ENCODE measurements at places on chromosomes 4 and X.

GRCh38 chr4:187887906-187888305 is 107.7 kb upstream of the ZFP42 start:
- no peak for DNase-seq

GRCh38 chrX:700936-701335 is 70.3 kb downstream of the SHOX start:
- DNase-seq: no peak

DNA sequence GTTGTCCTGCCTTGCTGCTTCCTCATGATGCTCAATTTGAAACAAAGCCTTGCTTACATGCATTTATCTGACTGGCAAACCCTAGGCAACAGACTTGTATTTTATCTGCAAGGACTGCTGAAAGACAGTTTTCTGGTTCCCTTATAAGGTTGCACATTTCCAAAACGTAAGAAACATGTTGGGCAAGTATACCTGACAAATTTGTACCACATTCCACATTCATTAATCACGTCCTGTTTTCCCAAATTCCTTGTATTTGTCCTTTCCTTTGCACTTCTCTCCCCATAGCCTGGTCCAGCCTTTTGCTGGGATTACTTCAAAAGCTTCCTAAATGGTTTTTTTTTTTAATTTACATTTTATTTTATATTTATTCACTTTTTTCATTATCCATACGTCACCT is 310.1 kb downstream of the PPP3CA start:
- no peak for DNase-seq

GRCh38 chr4:169914866-169915265 is 111.3 kb downstream of the MFAP3L start:
- DNase-seq: no peak

GRCh38 chrX:40434947-40435346 is 145.8 kb upstream of the ATP6AP2 start:
- DNase-seq: no peak

GRCh38 chr4:680551-680927 is 6.2 kb downstream of the MYL5 start:
- DNase-seq: no peak

GRCh38 chrX:39855748-39856129 is 242.0 kb downstream of the BCOR start:
- no peak for DNase-seq

GRCh38 chr4:82747686-82748575 is 50.7 kb downstream of the SCD5 start:
- DNase-seq: no peak

GRCh38 chr4:76705472-76705871 is 192.5 kb downstream of the SOWAHB start:
- DNase-seq: no peak

GRCh38 chrX:121903961-121904360 is 856.6 kb downstream of the GLUD2 start:
- DNase-seq: no peak

- no peak for DNase-seq
Measured at GRCh38 chrX:114166601-114167000, 417.3 kb upstream of the HTR2C start.

DNA sequence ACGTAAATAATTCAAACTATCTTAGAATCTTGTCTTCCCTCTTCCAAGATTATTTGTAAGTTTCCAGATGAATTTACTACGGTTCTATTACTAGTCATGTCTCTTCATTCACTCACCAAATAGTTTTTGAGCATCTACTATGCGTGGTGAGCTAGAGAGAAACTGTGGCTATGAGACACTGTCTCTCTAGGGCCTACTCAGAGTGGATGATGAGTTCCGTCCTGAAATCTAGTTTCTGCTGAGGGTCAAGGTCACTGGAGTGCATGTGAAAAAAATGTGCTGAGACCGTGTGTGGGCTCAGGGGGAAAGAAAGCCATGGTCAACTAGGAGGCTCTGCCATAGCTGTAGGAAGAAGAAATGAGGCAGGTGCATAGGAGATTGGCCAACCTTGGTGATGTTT is 320.2 kb upstream of the GATB start:
- no peak for DNase-seq

DNA sequence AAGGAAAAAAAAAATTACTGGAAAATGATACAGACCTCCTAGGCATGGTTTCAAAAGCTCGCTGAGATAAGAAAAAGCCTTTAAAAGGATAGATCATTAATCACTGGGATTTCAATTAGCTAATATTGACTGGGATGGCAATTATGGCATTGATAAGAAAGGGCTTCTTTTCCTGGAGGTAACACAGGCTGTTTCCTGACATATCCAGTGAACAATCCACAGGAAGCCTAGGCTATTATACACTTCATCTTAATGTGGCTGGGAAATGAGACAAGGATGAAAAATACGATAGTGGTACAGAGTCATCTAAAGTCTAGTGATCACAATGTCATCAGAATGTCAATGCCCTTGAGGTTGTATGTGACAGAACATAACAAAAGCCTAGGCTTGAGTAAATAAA is 1579.3 kb downstream of the C4orf33 start:
- no peak for DNase-seq

- DNase-seq: no peak
Measured at GRCh38 chr4:80489798-80490197, 154.3 kb downstream of the CFAP299 start.

DNA sequence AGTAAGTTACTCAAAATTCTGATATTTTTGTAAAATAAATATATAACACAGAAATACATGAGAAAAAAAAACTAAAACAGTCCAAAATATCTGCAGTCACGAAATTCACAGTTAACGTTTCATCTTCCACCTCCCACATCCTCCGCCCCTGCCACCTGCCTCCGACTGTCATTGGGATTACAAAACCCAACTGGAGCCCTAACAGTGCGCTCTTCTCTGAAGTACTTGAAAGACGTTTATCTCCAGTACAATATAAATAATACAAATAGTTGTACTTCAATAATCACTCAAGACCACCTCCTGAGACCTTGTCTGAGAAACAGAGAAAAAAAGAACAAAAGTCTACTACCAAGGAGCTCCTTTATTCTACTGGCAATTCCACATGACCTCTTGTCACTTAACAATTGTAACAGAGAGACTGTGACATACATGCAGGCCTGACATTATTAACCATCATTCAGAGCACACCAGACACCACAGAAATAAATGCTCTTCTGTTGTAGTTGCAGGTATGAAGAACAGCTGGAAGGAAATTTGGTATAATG is 280.6 kb downstream of the PPP3CA start:
- DNase-seq: no peak

DNA sequence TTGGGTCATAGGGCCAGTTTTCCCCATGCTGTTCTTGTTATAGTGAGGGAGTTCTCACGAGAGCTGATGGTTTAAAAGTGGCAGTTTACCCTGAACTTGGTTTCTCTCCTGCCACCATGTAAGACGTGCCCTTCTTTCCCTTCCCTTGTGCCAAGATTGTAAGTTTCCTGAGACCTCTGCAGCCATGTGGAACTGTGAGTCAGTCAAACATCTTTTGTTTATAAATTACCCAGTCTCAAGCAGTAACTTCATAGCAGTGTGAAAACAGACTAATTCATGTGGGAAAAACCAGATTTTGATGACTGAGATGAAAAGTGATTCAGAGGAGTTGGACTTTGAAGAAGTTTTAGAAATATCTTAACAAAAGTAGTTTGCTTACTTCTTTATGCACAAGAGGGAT is 101.4 kb downstream of the ARHGAP10 start:
- DNase-seq: no peak

DNA sequence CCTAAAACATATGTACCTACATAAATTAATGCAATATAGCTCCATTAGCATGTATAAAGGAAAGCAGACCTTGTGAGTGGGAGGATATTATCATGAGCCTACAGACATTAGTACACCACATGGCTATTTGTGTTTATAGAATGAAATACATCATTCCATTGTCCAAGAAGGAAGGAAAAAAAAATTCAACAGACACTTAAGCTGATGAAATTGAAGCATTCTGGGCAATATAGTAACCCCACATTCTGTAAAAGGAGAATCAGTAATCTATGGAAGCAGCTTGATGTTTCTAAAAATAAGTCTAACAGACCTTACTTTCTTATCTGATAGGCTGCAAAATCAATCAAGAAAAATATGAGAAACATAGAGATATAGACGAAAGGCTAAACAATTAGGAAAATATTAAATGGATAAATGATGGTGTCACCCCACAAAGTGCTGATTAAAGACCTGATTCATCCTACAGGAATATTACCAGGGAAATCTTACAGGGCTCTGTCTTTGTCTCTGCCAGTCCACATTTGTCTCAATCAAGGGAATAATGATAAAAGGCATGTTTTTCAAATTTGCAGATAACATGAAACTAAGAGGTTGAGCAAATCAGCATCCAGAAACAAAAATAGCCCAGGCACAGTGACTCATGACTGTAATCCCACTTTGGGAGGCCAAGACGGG is 76.8 kb downstream of the COMMD8 start:
- no peak for DNase-seq

DNA sequence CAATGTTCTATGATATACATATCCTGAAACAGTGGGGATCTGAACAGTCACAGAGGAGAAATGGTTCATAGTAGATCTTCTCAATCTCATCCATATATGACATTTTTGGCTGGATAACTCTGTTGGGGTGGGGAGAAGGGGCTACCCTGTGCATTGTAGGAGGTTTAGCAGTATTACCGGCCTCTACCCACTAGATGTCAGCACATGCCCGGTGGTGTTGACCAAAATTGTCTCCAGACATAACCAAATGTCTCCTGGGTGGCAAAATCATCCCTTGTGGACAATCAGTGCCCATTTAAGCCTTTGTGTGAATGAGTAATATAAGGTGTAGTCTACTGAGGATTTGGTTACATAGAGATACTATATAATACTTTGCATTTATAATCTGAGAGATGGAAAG is 89.9 kb downstream of the PLS3 start:
- no peak for DNase-seq

GRCh38 chrX:133838761-133839676 is 146.4 kb downstream of the GPC3 start:
- DNase-seq: no peak

GRCh38 chr4:20358110-20358509 is 106.4 kb downstream of the SLIT2 start:
- DNase-seq: no peak

DNA sequence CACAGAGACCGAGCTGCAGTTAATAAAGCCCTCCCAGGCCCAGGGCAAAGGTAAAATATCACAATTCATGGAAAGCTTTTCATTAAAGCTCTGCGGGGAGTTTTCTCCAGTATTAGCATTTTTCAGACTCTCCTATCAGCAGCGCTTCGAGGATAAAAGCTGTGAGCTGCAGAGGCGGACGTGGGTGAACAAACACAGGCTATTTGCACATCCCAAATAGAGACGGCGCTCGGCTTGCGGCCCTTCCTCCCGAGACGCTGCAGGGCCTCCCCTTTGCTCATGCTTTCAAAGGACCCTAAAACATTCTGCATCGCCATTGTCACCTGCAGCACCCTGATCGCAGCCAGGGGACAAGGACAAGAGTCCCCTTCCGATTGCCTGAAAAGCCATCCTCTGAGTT is 97.3 kb downstream of the SORCS2 start:
- no peak for DNase-seq

DNA sequence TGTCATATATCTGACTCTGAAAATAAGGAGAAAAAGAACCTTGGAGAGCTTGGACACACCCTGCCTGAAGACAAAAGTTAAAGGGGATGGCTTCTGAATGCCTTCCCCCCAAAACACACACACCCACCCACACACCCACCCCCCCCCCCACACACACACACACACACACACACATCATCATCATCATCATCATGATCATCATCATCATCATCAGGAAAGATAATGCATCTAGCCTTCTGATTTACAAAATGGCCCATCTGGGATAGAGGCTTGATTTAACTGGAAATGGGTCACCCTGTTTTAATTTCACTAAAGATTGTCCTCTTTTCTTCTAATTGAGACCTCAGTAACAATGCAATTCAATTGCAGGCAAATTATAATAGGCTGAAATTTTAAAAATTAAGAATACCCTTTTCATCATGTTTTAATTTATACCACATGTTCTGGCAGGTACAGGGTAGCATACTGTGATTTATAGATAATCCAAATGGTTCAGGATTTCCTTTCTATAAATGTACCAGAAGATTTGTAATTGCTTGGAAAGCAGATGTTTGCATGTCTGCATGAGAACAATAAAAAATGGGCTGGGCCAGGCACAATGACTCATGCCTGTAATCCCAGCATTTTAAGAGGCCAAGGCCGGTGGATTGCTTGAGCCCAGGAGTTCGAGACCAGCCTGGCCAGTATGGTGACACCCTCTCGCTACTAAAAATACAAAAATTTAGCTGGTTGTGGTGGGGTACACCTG is 56.5 kb downstream of the TRIM2 start:
- no peak for DNase-seq

- DNase-seq: no peak
Measured at GRCh38 chrX:149498767-149499166, 6.3 kb downstream of the IDS start.

- no peak for DNase-seq
Measured at GRCh38 chr4:5890063-5890727, 2.7 kb downstream of the CRMP1 start.

GRCh38 chr4:88207171-88207570 is 48.7 kb upstream of the ABCG2 start:
- no peak for DNase-seq

GRCh38 chr4:174218127-174218790 is 65.2 kb downstream of the FBXO8 start:
- DNase-seq: no peak

GRCh38 chr4:5500165-5500564 is 208.2 kb downstream of the EVC2 start:
- no peak for DNase-seq

GRCh38 chr4:11565899-11566298 is 137.2 kb upstream of the HS3ST1 start:
- no peak for DNase-seq

DNA sequence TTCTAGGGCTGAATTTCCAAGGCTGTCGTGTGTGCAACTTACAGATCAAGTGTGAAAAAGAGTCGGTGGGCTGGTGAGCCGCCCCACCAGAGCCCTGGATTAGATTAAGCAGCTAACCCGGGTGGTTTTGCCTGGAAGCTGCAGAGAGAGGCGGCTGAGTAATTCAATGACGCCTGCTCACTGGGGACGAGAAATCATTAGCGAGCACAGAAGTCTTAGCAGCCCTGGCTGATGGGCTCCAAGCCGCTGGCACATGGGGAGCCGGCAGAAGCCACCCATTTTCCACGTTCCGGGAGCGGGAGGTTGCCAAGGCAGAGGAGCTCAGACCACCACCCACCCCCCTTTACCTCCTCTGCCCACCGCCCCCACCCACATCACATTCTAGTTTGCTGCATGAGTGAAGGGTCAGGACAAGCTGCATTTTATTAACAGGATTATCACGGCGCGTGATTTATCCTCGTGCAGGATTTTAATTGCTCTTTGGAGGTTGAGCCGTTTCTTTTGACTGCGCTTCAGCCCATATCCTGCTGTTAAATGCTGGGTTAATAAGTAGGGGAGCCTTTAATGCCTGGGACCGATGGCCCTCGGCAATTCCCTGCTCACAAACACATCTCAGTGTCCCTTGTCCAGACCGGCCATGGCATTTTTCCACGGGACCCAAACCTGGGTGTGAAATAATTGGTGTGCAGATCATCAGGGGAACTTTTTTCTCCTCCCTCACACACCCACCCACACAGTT is 19.1 kb downstream of the BCOR start:
- DNase-seq: no peak
